Glutamatergic neuron (in vitro differentiated cells): ENCODE measurements at places on chromosomes 6 and 20. TPM values are rescaled to one million over a fixed set of nuclear protein-coding genes. Genes with fewer than 3 reads are reported as not detected.

DNA sequence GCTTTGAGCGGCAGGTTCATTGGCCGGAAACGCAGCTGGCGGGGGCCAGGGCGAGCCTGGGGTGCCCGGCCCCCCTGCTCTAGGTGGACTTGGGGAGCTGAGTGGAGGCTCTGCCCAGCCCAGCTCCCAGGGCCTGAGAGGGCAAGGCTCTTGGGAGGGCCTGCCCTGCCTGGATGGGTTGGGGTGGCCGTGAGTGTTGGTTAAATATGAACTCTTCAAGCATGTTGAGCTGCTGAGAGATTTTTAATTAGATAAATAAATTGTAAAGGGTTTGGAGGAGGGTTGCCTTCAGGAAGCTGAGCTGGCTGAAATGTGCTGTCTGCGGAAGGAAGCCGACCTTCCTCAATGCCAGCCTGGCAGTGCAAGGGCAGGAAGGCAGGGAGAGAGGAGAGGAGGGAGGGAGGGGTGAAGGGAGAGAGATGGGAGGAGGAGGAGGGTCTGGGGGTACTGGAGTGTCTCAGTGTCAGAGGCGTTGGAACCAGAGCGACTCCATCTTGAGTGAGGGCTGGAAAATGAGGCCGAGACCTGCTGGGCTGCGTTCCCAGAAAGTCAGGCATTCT lies 39.4 kb upstream of the PMEPA1 start:
- H3K4me3 ChIP-seq, result no peak overlapping the region
- H3K27me3 ChIP-seq, result peaks cover 3% of the 10 kb centered on the region
- no peaks in the 10 kb centered on the region for H3K36me3 ChIP-seq
- H3K27ac ChIP-seq, result no peak overlapping the region
- peaks cover 16% of the 10 kb centered on the region for H3K4me1 ChIP-seq

DCDC2 gene
- not detected for total RNA-seq

DNA sequence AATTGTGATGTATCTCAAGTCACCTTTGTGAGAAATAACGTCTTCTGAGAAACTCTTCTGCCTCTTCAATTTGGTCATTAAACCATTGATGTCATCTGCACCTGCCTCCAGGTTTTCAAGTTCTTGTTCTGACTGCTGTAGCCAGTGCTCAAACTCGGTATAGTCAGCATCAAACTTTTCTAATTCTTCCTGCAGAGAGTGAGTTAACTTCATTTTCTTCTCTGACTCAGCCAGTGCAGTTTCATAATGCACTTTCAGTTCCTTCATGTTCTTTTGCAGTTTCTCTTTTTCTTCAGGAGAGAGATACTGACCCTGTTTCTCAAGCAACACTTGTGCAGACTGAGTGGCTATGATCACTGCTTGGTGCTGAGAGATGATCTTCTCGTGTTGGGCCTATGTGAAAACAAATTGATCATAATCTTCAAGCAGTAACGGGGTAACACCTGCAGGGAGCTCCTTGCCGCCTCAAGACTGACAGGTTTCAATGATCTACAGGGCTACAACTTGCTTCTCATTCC lies 48.8 kb downstream of the DST start:
- peaks cover 5% of the 10 kb centered on the region for H3K27me3 ChIP-seq
- no peak overlapping the region for H3K4me3 ChIP-seq
- DNase-seq, result no peak
- H3K4me1 ChIP-seq, result no peaks in the 10 kb centered on the region
- no peak overlapping the region for H3K27ac ChIP-seq
- peaks cover 6% of the 10 kb centered on the region for H3K36me3 ChIP-seq

- H3K4me3 ChIP-seq, result no peak overlapping the region
- peaks cover 6% of the 10 kb centered on the region for H3K27me3 ChIP-seq
- peaks cover 5% of the 10 kb centered on the region for H3K36me3 ChIP-seq
- no peak overlapping the region for H3K27ac ChIP-seq
Measured at GRCh38 chr20:61285152-61285645, 33.1 kb downstream of the CDH4 start.

DNA sequence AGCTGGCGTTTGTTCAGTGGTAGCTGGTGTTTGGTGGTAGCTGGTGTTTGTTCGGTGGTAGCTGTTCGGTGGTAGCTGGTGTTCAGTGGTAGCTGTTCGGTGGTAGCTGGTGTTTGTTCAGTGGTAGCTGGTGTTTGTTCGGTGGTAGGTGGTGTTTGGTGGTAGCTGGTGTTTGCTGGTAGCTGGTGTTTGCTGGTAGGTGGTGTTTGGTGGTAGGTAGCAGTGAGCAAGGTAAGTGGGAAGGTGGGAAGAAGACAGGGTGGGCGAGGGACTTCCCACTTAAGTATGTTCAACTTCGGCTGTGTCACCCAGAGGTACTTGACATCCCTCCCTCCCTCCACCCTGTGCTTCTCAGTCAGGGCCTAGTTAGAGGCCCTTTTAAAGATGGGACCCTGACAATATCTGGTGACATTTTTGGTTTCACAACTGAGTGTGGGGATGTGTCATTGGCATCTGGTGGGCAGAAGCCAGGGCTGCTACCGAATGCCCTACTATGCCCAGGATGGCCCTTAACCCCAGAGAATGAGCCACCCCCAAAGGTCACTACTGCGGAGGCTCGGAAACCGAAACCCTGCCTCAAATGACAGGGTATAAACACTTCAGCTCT lies 47.3 kb downstream of the BMP7 start:
- H3K27me3 ChIP-seq, result peaks cover 15% of the 10 kb centered on the region
- H3K4me1 ChIP-seq, result peaks cover 10% of the 10 kb centered on the region
- no peak overlapping the region for H3K27ac ChIP-seq
- no peaks in the 10 kb centered on the region for H3K36me3 ChIP-seq
- H3K4me3 ChIP-seq, result no peak overlapping the region
- DNase-seq, result no peak

DNA sequence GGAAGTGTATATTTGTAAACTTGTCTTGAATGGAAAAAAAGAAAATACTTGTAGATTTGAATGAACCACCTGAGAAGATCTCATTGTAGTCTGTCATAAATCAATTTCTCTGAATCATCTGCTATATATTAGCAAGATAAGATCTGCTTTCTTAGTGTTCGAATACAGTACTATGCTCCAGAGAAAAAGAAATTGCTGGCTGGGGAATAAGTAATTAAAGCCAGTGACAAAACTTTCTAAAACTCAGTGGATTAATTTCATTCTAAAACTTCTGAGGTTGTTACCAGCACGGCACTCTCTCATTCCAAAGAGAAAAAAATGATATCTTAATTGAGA lies 22.4 kb upstream of the MROH8 start:
- H3K36me3 ChIP-seq, result no peaks in the 10 kb centered on the region
- no peak overlapping the region for H3K27ac ChIP-seq
- DNase-seq, result no peak
- H3K4me1 ChIP-seq, result peaks cover 6% of the 10 kb centered on the region
- peaks cover 2% of the 10 kb centered on the region for H3K27me3 ChIP-seq

DNA sequence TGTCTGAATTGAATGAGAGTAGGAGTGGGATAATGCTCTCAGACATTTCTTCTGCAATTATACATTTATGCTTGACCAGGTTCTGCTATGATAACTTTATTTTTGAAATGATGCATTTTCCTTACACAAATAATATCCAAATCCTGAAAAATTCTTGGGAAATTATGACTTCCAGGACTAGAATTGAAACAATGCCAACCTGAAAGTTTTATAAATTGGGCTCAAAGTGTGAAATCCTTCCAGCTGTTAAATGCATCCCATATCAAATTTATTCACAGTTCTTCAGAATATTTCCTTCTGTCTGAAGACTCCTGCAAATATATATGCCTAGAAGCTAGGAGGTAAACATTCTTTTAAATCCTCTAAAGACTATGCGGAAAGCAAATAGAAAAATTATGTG lies 155.7 kb upstream of the EYA4 start:
- H3K4me3 ChIP-seq, result no peak overlapping the region
- H3K27me3 ChIP-seq, result no peaks in the 10 kb centered on the region
- H3K36me3 ChIP-seq, result no peaks in the 10 kb centered on the region
- no peaks in the 10 kb centered on the region for H3K4me1 ChIP-seq
- H3K27ac ChIP-seq, result no peak overlapping the region
- DNase-seq, result no peak

GRCh38 chr6:24229696-24230405 lies 103.8 kb downstream of the NRSN1 start:
- no peaks in the 10 kb centered on the region for H3K27me3 ChIP-seq
- DNase-seq, result no peak
- no peaks in the 10 kb centered on the region for H3K4me1 ChIP-seq
- H3K4me3 ChIP-seq, result no peak overlapping the region
- no peaks in the 10 kb centered on the region for H3K36me3 ChIP-seq
- H3K27ac ChIP-seq, result no peak overlapping the region

DNA sequence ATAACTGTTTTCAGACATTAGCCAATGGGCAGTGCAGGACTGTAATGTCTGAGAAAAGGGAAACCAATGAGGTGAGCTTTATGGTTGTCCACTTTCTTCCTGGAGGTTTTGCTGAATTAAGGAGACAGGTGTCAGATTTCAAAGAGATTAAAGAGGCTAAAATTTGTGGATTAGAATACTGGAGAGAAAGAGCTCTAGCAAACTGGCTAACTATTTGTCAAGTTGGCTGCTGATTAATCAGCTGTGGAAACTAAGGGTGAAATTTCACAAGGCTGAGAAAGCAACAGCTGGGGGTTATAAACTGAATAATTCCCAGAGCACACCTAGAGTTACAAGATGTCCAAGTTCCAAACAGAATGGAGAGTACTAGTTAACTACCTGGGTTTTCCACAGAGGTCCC lies 198.9 kb downstream of the TBC1D32 start:
- H3K27me3 ChIP-seq, result peaks cover 2% of the 10 kb centered on the region
- no peak for DNase-seq
- no peak overlapping the region for H3K4me3 ChIP-seq
- H3K36me3 ChIP-seq, result no peaks in the 10 kb centered on the region
- peaks cover 28% of the 10 kb centered on the region for H3K4me1 ChIP-seq

DNA sequence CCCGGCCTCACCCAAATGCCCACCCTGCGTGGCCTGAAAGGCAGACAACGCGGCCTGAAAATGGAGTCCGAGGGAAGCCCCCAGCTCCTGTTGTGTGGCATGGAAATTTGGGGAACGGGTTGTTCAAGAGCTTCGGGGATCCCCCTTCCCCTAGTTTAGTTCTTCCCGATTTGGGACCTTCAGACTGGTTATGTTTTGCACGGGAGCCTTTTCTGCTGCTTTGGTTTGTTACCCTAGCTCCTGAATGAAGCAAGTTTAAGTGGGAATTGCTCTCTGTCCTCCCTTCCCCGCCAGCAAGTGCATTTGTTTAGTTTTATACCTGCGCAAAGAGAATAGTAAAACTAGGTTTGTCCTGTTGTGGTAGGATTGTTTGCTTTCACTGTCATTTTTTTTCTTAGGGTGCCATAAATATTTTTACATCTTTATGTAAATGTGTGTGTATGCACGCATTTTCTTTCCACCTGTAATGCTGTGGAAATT lies 604 bp downstream of the SH3BGRL2 start:
- H3K36me3 ChIP-seq, result no peaks in the 10 kb centered on the region
- H3K27me3 ChIP-seq, result peaks cover 5% of the 10 kb centered on the region
- no peak for DNase-seq
- peak overlapping the region; percentile 95 for H3K4me3 ChIP-seq

GRCh38 chr20:24694727-24695528 lies 225.5 kb downstream of the SYNDIG1 start:
- DNase-seq, result no peak
- H3K4me3 ChIP-seq, result no peak overlapping the region
- no peak overlapping the region for H3K27ac ChIP-seq
- no peaks in the 10 kb centered on the region for H3K4me1 ChIP-seq
- peaks cover 2% of the 10 kb centered on the region for H3K27me3 ChIP-seq

GRCh38 chr20:11034025-11034424 lies 360.2 kb upstream of the JAG1 start:
- no peak for DNase-seq
- no peak overlapping the region for H3K27ac ChIP-seq
- H3K4me3 ChIP-seq, result no peak overlapping the region
- peaks cover 2% of the 10 kb centered on the region for H3K27me3 ChIP-seq
- H3K36me3 ChIP-seq, result no peaks in the 10 kb centered on the region

- DNase-seq, result no peak
- H3K27me3 ChIP-seq, result no peaks in the 10 kb centered on the region
- H3K4me1 ChIP-seq, result no peaks in the 10 kb centered on the region
- H3K27ac ChIP-seq, result no peak overlapping the region
- H3K4me3 ChIP-seq, result no peak overlapping the region
- no peaks in the 10 kb centered on the region for H3K36me3 ChIP-seq
Measured at GRCh38 chr6:53377793-53378192, 29.0 kb upstream of the ELOVL5 start.

DNA sequence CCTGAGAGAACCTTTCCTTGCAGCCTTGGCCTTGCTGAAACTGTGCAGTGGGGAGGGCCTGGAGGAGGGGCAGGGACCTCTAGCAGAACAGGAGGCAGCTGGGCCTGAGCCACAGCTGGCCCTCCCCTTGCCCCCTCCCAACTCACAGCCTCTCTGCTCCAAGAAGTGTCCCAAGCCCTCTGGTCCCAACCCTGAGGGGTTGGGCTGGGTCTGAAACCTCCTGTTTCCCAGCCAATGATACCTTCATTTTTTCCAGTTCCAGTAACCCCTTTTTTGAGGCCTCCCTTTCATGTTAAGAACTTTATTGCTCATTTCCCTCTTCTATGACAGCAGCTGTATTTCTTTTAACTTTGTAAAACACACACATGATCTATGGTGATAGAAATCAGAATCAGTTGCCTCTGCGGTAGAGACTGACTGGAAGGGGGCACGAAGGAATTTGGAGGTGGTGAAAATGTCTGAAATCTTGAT lies 17.9 kb upstream of the ARMC12 start:
- H3K4me1 ChIP-seq, result peaks cover 40% of the 10 kb centered on the region
- peak overlapping the region; percentile 67 for H3K4me3 ChIP-seq
- H3K36me3 ChIP-seq, result no peaks in the 10 kb centered on the region
- peak overlapping the region; percentile 90 for H3K27ac ChIP-seq

GRCh38 chr6:14144678-14145113 lies 27.1 kb downstream of the CD83 start:
- peak; percentile 80 for DNase-seq
- H3K4me3 ChIP-seq, result no peak overlapping the region
- H3K27me3 ChIP-seq, result peaks cover 1% of the 10 kb centered on the region
- no peak overlapping the region for H3K27ac ChIP-seq
- H3K36me3 ChIP-seq, result no peaks in the 10 kb centered on the region

DNA sequence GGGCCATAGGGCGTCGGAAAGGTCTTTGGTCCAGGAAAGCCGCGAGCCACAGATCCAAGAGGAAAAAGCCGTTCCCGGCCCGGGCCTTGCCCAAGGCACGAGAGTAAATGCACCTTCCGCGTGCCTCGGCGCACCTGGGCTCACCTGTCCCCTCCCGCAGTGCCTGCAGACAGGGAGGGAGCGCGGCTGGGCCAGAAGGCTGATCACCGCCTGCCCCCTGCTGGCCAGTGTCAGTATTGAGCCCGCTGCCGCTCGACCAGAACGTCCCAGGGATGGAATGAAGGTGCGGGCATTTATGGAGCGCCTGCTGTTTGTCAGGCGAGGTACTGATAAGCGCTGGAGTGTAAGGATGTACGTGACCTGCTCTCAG lies 679 bp upstream of the LPIN3 start:
- peak overlapping the region; percentile 85 for H3K4me3 ChIP-seq
- H3K27me3 ChIP-seq, result peaks cover 2% of the 10 kb centered on the region
- H3K36me3 ChIP-seq, result no peaks in the 10 kb centered on the region
- DNase-seq, result peak; percentile 88

ARFGEF3 gene
- 15.3 TPM for total RNA-seq

DNA sequence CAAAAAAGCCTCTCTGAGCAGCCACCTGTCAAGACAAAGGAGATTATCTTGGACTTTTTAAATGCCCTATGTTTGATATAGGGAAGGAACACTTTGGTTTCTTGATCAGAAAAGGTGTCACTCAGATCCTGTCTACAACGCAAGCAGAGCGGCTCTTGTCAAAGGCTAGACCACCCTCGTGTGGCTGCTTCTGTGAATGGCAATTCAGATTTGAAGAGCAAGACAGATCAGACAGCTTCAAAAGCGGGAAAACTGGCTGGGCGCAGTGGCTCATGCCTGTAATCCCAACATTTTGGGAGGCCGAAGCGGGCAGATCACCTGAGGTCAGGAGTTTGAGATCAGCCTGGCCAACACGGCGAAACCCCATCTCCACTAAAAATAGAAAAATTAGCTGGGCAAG lies 10.1 kb upstream of the NXT1 start:
- DNase-seq, result peak; percentile 72
- no peaks in the 10 kb centered on the region for H3K4me1 ChIP-seq
- no peak overlapping the region for H3K4me3 ChIP-seq
- H3K36me3 ChIP-seq, result no peaks in the 10 kb centered on the region
- H3K27ac ChIP-seq, result no peak overlapping the region
